PC-3 (cell line): ENCODE measurements at places on chromosomes 7 and 10. TPM values are rescaled to one million over a fixed set of nuclear protein-coding genes. Genes with fewer than 3 reads are reported as not detected.

The INMT gene
- total RNA-seq = not detected in 2 replicates

DNA sequence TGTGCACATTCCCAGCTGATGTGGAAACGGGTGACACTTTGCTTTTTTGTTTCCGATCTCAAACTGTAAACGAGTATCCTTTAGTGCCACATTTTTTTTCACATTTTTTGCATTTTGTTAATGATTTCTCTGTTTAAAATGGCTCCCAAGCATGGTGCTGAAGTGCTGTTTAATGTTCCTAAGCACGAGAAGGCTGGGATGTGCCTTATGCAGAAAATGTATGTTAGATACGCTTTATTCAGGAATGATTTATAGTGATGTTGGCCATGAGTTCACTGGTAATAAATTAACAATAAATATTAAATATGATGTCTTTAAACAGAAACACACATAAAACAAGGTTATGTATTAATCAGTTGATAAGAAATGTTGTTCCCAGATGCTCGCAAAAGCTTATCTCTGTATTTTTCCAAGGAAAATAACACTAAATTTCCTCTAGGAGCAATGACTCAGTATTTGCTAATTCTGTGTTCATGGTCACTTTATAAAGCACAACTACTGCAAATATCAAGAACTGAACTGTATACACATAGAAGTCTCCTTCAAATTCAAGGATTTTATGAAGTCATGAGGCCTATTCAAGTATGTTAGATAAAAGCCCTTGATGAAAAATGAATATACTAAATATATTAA, 305.9 kb upstream of the SMIM30 start:
- no peak overlapping the region for H3K4me3 ChIP-seq
- no peaks in the 10 kb centered on the region for H3K27me3 ChIP-seq
- H3K27ac ChIP-seq = no peak overlapping the region
- no peaks in the 10 kb centered on the region for H3K36me3 ChIP-seq
- no peaks in the 10 kb centered on the region; the same call in 1 of the 2 replicates for H3K4me1 ChIP-seq
- no peak for DNase-seq

DNA sequence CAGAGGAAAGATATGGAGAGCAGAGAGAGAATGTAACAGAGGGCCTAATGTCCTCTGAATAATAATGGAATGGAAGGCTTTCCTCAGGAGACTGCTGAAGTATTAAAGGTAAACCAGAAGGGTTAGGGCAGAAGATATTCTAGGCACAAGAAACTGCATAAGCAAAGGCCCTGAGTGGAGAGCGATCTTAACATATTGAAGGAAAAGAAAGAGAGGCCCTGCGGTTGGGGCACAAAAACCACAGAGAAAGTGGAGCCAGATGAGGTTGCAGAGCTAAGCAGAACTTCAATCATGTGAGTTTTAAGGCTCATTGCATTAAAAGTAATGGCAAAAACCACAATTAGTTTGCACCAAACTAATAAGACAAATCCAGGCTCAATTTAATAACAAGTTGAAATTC, 115.8 kb upstream of the VSTM2A start:
- no peaks in the 10 kb centered on the region for H3K36me3 ChIP-seq
- H3K27ac ChIP-seq = no peak overlapping the region
- no peak overlapping the region for H3K4me3 ChIP-seq
- DNase-seq = no peak

GRCh38 chr10:23606456-23606855, 167.6 kb downstream of the OTUD1 start:
- DNase-seq = no peak
- H3K27ac ChIP-seq = no peak overlapping the region
- peaks cover 13% of the 10 kb centered on the region for H3K27me3 ChIP-seq
- no peaks in the 10 kb centered on the region for H3K4me1 ChIP-seq
- H3K36me3 ChIP-seq = no peaks in the 10 kb centered on the region
- H3K4me3 ChIP-seq = no peak overlapping the region

The IQUB gene
- total RNA-seq = 0.04 and 0.06 TPM in 2 replicates

- DNase-seq = no peak
- H3K36me3 ChIP-seq = no peaks in the 10 kb centered on the region
- no peak overlapping the region for H3K4me3 ChIP-seq
- H3K27ac ChIP-seq = no peak overlapping the region
- H3K4me1 ChIP-seq = no peaks in the 10 kb centered on the region
- H3K27me3 ChIP-seq = no peaks in the 10 kb centered on the region
Observed at GRCh38 chr10:33818343-33818742, 483.9 kb upstream of the NRP1 start.

The CRTAC1 gene
- not detected in 2 replicates for total RNA-seq
